ENCODE measurements at places on chromosomes 5 and 9.

- no peak for DNase-seq
These were observed 111.3 kb downstream of the NUDT12 start for GRCh38 chr5:103451261-103451660.

- DNase-seq = no peak
These were observed 202.6 kb upstream of the MAP3K1 start for GRCh38 chr5:56612759-56613158.

DNA sequence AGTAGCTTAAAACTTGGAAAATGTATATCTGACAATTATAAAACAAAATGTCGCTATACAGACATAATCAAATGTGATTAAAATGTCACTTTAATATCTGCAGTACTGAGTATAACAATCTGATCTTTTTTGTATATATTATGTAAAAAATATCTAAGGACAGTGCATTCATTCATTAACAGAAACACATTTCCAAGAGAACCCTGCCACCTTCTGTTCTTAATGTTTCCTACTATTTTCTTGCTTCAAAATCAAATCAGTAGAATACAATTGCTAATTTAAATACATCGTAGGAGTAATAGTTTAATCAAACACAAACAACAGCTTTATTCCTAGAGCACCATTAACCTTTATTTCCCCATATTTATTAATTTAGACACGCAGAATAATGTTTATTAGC, 142.6 kb upstream of the ST8SIA4 start:
- peak; percentile 28 for DNase-seq

DNA sequence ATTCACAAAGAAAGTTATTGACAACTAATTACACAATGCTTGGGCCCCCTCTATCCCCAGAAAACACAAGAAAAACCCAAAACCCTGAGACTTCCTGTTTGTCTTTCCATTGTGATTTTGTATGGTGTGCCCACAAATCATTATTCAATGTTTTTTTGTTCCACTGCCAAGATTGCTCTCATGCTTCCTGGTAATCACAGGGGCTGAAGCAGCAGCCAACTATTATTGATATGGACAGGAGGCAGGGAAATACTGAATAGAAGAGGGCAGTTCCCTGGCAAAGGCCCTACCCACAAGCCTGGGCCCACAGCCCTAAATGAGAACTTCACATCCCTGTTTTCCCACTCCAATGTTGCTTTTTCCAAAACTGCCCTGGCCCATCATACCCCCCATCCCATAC, 21.5 kb upstream of the RFK start:
- no peak for DNase-seq

GRCh38 chr5:883475-884181, 9.0 kb downstream of the BRD9 start:
- DNase-seq = no peak

- no peak for DNase-seq
These were observed 19.7 kb upstream of the ADAMTS19 start for GRCh38 chr5:129440424-129440823.

GRCh38 chr5:108295578-108296368, 86.1 kb downstream of the FBXL17 start:
- DNase-seq = no peak

- DNase-seq = no peak
These were observed 142.1 kb downstream of the HINT1 start for GRCh38 chr5:131022811-131023497.

GRCh38 chr9:92970467-92970923, 23.2 kb downstream of the FGD3 start:
- no peak for DNase-seq

DNA sequence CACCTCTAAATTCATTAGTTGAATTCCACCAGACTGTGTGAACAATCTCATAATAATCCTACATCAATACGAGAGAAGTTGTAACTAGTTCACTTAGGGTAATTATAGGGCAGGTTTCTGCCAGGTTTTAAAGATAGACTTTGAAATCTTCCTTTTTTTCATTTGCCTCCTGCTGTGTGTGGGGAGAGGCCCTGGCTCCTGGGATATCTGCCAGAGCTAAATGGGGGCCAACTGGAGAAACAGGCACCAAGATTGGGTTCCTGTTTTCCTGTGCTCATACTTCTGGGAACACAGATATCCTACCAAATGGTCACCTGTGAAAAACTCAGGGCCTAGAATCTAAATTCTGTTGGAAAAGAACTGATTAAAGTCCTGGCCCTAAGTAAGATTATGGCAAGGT, 42.3 kb downstream of the SH3RF2 start:
- DNase-seq = no peak

DNA sequence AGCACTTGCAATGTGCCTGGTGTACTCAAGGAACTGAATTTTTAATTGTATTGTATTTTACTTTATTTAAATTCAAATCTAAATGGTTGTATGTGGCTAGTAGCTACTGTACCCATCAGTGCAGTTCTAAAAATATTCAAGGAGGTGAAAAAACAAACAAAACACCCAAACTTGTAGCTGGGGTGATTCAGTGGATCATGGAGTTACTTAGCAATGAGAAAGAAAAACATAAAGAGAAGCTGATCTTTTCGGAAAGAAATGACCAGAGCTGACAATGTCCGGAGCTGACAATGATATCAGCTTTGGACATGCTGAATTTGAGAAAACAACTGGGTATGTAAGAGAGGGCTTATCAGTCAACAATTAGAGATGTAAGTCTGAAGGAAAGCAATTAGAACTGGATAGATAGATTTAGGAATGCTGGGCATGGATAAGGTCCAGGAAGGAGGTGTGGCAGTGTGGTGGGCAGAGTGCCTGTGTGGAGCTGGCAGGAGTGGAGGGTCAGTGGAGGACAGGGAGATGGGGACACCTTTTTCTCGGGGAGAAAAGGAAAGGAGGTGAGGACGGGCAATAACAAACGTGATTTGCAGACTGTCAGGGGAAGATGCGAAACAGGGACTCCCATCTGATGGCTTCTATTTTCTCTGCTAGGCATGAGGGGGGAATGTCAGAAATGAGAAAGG, 113.2 kb downstream of the DCP2 start:
- DNase-seq = no peak

DNA sequence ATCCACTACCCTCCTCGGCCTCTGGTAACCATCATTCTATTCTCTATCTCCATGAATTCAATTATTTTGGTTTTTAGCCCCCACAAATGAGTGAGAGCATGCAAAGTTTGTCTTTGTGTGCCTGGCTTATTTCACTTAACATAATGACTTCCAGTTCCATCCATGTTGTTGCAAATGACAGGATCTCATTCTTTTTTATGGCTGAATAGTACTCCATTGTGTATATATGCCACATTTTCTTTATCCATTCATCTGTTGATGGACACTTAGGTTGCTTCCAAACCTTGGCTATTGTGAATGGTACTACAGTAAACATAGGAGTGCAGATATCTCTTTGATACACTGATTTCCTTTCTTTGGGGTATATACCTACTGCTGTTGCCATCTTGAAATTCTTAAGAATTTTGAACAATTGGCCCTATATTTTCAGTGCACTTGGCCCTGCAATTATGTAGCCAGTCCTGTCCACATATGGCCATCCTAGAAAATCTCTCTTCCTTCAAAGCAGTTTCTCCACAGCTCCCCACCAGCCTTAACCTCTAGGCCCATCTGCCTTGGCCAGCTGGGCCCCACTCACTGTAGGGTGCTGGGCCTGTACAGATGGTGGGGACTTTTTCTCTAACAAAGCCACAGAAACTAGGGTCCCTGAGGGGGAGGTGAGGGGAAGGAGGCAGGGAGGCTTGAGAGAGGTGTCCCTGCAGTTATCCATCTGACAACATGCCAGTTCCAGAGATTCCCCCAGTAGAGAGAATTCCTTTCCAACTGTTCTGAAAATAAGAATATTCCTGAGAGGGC, 81.9 kb upstream of the LHFPL2 start:
- DNase-seq = no peak

GRCh38 chr9:35338086-35338485, 151.8 kb upstream of the RUSC2 start:
- DNase-seq = no peak

- DNase-seq = no peak
These were observed 54.8 kb downstream of the MYO10 start for GRCh38 chr5:16881251-16881650.
